ENCODE measurements at places on chromosomes 4 and X.

DNA sequence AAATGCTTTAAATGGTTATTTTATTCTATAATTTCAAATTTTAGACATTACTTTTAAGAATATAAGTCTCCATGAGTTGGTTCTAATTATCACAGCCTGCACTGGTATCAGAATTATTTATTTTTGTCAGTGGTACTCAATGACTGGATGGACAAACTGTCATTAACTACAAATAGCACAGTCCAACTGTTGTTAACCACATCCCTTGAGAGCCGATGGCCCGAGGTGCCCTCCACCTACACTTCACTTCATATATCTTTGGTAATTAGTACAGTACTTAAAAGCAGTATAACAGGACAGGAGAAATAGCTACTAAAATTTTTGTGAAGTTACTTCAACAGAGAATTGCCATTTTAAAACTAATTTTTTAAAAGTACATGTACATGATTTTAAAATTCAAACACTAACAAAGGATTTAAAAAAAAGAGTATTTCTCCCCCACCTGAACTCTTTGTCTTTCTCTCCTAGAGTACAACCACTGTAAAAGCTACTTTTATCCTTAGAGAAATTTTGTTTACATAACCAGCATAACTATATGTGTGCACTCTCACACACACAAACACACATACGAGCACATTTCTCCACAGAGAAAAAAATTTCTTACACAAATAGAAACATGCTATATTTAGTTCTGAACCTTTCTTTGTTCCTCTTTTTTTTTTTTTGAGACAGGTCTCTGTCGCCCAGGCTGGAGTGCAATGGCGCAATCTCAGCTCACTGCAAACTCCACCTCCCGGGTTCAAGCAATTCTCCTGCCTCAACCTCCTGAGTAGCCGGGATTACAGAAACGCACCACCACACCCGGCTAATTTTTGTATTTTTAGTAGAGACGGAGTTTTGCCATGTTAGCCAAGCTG is 6.5 kb downstream of the TIFA start:
- DNase-seq, result no peak

DNA sequence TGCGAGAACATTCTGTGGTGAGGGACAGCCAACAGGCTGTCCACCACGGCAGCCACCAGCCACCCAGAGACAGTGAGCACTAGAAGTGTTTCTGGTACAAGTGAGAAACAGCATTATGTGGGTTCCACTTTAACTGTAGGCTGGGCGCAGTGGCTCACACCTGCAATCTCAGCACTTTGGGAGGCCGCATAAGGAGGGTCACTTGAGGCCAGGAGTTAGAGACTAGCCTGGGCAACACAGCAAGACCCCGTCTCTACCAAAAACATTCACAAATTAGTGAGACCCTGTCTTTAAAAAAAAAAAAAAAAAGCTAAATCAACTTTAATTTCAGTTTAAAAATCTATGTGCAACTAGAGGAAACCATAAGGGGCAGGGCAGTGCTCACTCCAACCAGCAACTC is 20.6 kb downstream of the FAM53A start:
- DNase-seq, result no peak

GRCh38 chr4:85579942-85580341 is 105.0 kb downstream of the ARHGAP24 start:
- DNase-seq, result no peak

DNA sequence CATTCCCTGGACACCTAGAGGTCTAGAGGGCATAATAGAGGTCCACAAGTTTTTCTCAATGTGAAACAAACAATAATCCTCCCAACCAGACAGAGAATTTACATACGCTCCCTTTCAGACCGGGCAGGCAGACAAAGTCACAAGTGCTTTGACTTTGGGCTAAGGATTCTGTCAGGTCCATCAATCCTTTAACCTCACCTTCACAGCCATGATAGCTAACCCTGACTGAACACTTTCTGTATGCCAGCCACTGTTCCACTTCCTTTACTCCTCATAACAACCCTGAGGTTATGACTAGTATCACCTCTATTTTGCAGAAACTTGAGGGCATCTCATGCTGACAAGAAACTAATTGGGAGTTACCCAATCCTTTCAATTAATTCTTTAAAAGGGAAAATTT is 118.8 kb upstream of the AFF2 start:
- no peak for DNase-seq

DNA sequence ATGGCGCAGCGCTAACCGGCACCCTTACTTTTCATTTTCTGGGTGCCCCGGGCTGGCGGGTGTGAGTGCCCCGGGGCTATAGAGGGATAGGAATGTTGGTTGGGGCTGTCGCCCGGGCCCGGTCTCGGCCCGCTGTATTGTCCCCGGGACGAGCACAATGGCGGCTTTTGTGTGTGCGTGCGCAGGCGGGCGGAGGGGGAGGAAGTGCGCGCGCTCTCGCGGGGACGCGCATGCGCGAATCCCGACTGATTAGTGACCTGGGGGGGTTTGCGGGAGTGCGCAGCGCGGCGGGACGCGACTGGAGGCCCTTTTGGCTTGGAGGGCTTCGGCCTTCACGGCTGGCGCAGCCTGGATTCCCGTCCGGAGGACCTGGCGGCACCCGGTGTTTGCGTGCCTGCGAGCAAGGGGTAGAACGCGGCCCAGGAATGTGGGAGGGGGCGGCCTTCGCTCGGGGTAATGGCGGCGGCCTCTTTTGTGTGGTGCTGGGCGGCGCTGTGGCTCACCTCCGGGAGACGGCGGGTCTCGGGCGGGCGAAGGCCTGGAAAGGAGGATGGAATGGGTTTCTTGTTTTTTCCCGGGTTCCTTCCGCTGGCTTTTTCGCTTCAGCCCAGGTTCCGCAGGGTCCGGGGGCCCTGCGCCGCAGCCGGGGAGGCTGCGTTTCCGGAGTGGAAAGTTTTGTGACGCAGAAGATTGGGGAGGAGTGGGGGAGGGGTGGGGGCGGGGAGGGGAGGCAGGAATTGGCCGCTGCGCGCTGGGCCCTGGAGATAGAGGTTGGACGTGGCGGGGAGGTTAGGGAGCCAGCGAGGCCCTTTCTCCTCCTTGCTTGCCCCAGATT is 618 bp downstream of the DDX3X start:
- peak; percentile 72 for DNase-seq

All from HT-29 (cell line).